Activated T-cell treated with anti-CD3 and anti-CD28 coated beads for 4 hours (primary cell): ENCODE measurements at places on chromosomes 16 and 17.

DNA sequence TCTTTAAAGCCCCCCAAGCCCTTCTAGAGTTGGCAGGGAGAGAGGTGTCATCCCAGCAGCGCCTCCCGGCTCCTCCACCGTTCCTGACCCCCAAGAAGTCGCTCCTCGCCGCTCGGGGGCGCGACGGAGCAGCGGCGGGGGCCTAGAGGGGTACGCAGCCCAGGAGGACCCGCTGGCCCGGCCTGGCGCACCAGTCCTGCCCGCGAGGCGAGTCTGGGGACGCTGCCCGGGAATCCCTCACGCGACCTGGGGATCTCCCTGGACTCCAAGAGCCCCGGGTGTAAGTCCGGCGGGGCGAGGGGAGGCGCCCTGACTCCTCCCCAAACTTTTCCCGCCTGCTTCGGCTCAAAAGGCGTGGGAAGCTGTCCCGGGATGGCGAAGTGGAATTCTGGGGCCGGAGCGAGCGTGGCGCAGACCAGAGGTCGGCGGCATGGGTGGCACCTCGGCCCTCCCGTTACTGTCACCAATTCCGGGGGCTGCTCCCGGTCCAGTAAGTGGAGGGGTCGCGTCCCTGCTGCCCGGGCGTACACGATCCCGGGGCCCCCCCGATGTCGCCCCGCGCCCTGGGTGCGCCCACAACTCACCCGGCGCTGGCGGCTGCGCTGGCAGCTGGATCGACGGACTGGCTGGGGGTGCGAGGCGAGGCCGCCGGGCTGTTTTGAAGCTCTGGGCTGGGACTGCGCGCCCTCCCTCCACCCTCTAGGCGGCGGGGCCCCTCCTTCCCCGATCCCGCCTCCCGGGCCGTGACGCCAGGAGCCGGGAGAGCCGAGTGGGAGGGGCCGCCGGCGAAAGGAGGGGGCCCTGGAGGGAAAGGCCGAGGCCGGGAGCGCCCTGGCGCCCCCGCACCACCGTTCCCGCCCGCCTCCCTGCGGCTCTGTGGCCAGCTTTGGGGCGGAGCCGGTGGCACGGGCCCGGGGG is at the start of gene EMP2:
Gene EMP2 (minus strand): TSS at position 634 of the 918 bp plus-strand sequence. CDS start 32,981 bp downstream, outside the sequence.
- no peak for DNase-seq

DNA sequence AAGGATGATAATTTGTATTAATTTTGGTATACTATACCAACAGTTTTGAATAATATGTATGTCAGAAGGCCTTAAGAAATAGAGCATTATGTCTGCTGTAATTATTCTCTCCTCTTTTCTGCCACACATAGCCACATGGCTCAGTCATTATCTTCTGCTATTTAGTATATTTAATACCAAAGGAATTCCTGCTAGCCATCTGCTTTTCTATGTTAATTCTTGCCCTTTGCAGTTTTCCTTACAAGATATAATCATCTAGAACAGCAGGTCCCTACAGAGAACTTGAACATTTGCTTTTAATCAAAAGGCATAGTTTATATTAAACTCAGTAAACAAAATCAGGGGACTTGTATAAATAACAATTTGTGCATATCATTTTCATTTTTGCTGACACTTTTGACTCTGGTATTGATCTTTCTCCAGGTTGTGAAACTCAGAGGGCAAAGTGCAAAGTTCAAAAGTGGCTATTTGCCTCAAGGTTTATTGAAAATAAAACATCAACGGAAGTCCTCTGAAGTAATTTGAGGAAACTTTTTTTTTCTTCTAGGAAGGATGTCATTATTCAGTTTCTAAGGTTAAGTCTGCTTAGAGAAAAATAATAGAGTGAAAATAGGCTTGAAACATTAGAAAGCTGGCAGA is 702.0 kb downstream of the KCNJ2 start:
- no peak for DNase-seq

- DNase-seq: no peak
Observed at GRCh38 chr17:34654881-34655276, 75.5 kb downstream of the TMEM132E start.

GRCh38 chr16:84275585-84276151 is 19.0 kb upstream of the WFDC1 start:
- DNase-seq: no peak
